ENCODE measurements at places on chromosomes 13 and 19. TPM values are rescaled to one million over a fixed set of nuclear protein-coding genes. Genes with fewer than 3 reads are reported as not detected.

The LGALS16 gene
- not detected for total RNA-seq

The ATG4D gene
- total RNA-seq, result 18.3 TPM

The ZNF844 gene
- 2.4 TPM for total RNA-seq

The PTH2 gene
- not detected for total RNA-seq

The C19orf47 gene
- total RNA-seq, result 9.2 TPM

The KLK10 gene
- total RNA-seq, result not detected

The WDR62 gene
- 12.2 TPM for total RNA-seq

The GPR12 gene
- total RNA-seq, result not detected

The ZNF681 gene
- 1.3 TPM for total RNA-seq

The LYPD3 gene
- total RNA-seq, result 0.59 TPM

The ARHGAP45 gene
- total RNA-seq, result 2.9 TPM

The NECTIN2 gene
- 117 TPM for total RNA-seq

The KASH5 gene
- total RNA-seq, result not detected

All from bronchus fibroblast of lung (primary cell).